ENCODE measurements at places on chromosomes 7 and 10.

- DNase-seq: no peak
Measured at GRCh38 chr7:40072268-40072667, 62.2 kb downstream of the MPLKIP start.

GRCh38 chr7:21939136-21939857, 6.4 kb downstream of the CDCA7L start:
- DNase-seq: peak; percentile 22

- DNase-seq: no peak
Measured at GRCh38 chr10:34191406-34191805, 623.7 kb downstream of the PARD3 start.

DNA sequence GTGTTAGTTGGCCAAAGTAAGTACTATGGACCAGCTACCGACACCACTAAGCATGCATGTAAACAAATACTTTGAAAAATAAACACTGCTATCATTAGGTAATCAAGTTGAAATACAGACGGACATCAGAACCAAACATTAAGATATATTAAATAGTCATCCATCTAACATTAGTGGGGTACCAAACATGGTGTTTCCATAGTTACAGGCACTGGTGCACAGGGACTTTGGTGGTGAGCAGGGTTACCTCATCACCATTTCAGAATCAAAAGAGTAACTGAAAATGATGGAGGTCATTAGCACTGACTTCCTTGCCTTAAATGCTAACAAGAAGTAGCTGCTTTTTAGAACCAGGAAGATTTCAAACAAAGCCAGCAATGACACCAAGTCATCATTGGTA, 23.9 kb downstream of the EBLN1 start:
- no peak for DNase-seq

DNA sequence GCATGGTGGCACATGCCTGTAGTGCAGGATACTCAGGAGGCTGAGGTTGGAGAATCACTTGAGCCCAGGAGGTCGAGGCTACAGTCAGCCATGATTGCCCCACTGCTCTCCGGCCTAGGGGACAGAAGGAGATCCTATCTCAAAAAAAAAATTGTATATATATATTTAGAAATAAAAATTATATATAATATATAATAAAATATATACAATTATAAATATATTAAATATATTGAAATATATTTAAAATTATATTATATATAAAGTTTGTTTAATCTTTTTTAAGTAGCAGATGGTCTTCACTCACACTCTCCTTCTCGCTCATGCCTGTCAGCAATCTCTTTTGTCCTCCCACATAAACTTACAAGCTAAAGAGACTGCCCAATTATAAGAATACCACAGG, 58.5 kb downstream of the LMBR1 start:
- DNase-seq: no peak

DNA sequence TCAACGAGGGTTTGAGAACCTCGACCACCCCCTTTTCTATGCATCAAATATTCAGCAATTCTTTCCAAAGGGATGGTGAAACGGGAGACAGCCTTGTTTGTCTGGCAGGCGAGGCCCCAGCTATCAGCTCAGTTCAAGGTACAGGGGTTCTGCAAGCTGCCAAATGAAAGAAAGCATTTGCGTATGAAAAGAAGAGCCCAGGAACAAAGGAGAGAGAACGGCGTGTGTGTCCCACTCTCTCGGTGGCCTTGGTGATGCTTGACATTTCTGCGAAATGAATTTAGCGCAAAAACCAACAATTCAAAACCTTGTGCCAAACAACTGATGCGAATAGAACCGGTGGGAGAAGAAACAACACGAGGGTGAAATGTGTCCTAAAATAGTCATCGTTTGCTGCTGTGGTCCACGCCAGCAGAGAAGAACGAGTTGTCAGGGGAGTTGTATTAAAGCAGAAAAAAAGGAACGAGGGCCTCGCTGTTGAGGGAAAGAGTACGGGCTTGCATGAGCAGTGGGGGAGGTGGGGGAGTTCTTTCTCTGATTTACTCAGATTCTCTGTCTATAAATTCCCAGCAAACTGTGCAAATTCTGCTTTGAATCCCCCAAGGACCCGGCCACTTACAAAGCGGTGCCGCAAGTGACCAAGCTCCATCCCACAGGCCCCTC, 97.7 kb downstream of the TMEM130 start:
- DNase-seq: no peak

DNA sequence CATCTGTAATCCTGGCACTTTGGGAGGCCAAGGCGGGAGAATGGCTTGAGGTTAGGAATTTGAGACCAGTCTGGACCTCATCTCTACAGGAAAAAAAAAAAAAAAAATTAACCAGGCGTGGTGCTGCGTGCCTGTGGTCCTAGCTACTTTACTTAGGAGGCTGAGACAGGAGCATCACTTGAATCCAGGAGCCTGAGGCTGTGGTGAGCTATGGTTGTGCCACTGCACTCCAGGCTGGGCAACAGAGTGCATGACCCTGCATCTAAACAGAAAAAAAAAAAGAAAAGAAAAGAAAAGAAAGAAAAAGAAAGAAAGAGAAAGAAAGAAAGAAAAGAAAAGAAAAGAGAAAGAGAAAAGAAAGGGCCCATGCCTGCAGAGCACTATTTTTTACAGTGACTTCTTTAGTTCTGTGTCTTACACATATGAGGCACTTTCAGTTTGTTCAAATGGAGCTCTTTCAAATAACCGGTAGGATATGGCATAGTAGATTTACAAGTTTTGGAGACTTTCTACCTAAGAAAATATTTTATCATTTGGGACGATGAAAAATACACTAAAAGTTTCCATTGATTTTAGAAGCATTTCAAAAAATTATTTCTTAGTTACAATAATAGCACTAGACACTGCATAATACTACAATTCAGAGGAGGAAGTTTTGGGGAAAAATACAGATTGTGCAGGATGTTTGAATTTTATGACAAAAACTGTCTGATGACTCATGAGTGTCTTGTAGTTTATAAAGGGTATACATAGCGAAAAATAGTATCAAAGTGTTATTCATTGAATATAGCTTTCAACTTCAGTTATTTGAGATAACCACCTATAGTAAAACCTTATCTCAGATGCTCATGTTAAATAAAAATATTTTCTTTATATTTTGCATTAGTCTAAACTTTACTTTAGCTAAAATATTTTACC, 75.9 kb downstream of the MDFIC start:
- no peak for DNase-seq

DNA sequence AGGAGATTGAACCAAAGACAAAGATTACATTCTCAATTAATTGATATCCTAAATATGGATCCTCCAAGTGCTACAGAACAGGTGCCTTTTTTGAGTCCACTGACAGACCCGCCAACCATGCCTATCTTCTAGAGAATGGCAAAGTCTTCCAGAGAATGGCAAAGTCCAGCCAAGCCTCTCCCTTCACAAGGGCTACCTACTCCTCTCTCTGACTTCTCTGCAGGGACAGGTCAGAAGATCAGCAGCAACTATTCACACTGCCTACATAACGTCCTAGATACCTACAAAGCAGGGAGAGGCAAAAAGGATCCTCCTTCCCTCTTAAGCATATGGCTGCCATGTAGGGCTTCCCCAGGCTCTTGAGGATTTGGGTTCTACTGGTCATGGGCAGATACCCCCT, 12.4 kb downstream of the UBE2H start:
- no peak for DNase-seq

- no peak for DNase-seq
Measured at GRCh38 chr7:105352901-105353668, 35.6 kb downstream of the SRPK2 start.

DNA sequence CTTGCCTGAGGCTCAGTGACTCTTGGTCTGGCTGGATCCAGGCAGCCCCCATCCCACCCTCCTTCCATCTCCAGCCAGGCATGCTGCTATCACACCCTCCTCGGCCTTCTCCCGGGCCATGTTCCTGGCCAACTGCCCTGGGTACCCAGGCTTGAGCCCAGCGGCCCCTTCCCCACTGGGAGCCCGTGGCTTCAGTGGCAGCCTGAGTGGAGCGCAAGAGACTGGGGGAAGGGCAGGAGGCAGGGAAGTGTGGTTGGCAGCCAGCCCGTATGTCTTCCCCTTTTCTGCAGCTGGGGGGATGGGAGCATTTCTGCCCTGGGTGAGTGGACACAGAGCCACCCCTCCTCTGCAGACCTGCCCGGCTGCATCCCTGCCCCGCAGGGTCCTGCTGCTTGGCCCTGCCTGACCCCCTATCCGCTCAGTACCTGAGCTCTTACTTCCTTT, 148.5 kb downstream of the ARHGAP22 start:
- peak; percentile 49 for DNase-seq

DNA sequence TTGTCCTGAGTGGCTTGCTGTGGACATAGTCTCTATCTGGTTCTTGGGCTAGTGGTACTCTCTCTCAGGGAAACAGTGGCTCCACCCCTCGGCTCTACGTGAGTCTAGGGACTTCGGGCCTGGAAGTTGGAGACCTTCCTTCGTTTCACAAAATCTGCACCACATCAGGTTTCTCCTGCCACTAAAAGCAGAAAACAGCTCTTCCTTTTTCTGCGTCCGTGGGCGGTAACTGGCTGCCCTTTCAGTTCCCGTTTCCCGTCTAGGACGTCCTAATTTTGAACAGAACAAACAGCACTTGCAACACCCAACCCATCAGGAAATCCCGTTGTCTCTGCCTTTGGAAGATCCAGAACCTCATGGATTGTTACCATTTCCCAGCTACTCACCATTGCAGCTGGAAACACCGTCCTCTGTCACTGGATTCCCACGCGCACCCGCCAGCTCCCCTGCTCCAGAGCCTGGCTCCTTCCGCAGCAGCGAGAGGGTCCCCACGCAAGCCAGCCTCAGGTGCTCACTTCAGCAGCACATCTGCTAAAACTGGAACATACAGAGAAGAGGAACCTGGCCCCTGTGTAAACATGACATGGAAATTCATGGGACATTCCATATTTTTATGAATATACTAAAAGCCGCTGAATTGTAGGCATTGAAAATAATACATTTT, 311.4 kb upstream of the AKR1E2 start:
- DNase-seq: no peak

DNA sequence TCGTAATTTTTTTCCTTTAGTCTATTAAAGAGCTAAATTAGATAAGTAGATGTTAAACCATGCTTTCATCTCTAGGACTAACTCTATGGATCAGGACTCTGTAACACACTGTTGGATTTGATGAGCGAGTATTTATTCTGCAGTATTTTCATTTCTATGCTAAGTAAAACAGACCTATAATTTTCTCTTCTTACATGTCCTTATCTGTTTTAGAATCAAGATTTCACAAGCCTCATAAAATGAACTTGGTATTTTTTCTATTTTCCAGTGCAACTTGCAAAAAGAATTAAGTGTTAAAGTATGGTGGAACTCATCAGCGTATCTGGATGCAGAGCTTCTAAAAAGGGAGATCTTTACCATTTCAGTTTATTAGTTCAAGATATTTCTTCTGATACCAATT, 2.4 kb downstream of the CACUL1 start:
- no peak for DNase-seq

GRCh38 chr7:15851201-15851600, 164.7 kb upstream of the MEOX2 start:
- peak; percentile 39 for DNase-seq

DNA sequence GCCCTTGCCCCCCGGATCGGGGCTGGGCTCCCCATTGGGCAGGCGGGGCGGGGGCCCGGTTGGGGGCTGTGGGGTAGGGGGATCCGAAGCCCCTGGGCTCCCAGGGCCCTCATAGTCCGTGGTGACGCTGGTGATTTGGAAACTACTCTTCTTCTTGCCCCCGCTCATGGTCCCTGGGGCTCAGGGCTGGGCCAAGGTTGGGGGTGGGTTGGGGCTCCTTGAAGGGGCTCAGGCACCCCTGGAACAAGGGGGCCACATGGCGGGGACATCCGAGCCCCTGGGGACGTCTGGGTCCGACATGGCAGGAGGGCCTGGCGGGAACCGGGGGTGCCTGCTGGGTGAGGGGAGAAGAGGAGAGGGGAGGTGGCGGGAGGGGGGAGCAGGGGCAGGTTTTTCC, 1.1 kb downstream of the TSC22D4 start:
- DNase-seq: no peak

DNA sequence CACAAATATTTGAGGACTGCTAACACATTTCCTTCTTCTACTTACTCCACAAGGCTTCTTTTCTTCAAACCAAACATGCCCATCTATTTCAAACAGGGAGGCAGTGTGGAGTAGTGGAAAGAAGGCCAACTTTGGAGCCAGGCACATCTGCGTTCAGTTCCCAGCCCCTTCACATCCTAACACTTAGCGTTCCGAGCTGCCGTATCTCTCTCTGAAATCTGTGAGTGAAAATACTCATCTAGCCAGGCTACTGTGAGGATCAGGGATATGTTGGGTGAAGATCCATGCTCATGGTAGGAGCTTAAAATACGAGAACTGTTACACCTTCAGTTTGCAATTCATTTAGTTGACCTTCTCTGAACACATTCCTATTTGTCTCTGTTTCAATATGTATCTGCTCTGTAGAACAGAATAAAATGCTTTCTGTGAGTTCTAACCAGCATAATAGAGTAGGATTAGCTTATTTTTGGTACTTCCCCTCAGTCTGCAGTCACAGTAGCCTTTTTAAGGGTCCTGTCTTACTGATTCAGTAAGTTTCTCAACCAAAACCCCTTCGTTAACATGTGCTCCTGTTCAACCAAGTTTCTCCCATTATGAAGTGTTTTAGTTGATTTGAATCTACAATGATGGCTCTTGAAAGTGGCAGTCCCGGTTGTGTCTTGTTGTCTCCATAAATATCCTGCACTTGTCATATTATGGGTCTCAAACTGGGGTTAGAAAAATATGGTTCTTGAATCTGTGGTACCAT, 3.3 kb upstream of the MEST start:
- DNase-seq: no peak

GRCh38 chr7:133934262-133934976, 192.7 kb upstream of the LRGUK start:
- no peak for DNase-seq

DNA sequence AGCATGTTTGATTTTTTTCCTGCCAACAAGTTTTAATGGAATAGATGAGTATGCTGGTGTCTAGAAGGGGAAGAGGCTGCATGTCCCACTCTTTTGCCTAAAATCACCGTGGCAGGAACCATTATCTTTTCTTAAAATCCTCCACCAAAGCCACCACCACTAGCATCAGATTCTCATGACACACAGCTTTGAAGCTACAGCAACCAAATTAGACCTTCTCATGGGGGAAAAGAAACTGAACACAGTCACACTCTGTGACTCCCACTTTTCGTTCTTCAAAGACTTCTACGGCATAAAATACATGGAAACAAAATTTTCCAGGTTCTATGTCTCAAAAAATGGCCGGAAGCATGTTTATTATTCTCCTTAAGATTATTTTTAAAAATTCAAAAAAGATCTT, 81.8 kb downstream of the SGMS1 start:
- DNase-seq: no peak

- DNase-seq: no peak
Measured at GRCh38 chr7:35019801-35020200, 17.5 kb downstream of the DPY19L1 start.

- DNase-seq: no peak
Measured at GRCh38 chr7:45028138-45028919, 28.3 kb downstream of the CCM2 start.

- DNase-seq: peak; percentile 71
Measured at GRCh38 chr7:106767078-106767477, 98.0 kb upstream of the PIK3CG start.

Measured in fibroblast of skin of scalp (primary cell).